Lower leg skin (tissue), 4 donors: ENCODE measurements at places on chromosomes 1 and 21.

GRCh38 chr1:91018006-91018405 is 3.8 kb downstream of the ZNF644 start:
- DNase-seq: no peak

- DNase-seq: no peak
These were observed 65.2 kb upstream of the ARID1A start for GRCh38 chr1:26630634-26631033.

DNA sequence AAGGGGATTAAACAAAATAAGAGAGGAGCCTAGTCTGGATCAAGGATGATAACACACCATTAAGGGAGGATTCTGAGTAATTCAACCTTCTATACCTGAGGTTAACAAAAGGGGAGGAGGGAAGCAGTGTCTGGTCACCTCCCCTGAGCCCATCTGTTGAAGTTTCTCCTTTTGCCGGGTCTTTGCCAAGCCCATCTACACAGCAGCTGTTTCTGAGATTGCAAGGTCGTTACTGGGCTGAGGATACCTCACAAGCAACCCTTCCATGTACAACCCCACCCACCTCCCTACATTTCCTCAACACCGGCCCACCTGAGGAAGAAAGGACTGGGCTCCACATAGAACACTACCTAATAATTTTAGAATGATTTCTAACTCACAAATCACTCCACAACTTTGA is 26.3 kb downstream of the LRRC52 start:
- no peak for DNase-seq

- DNase-seq: no peak
These were observed 1.5 kb upstream of the TSPAN1 start for GRCh38 chr1:46173361-46173856.

DNA sequence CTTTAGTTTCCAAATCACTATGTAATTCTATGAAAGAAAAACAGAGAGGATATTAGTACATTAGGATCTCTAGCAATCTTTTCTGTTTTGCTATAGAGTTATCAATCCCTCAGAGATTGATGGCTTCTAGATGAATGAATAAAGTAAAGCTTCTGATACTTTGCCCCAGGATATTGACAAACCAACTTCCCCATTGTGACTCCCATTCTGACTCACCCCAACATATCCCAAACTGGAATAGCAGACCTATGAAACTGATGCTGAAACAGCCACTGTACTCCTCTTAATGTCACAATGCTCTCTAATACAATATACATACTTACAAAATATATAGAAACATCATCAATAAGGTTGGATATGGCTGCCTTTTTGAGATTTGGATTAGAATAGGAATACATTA is 442.1 kb upstream of the NR5A2 start:
- no peak for DNase-seq

DNA sequence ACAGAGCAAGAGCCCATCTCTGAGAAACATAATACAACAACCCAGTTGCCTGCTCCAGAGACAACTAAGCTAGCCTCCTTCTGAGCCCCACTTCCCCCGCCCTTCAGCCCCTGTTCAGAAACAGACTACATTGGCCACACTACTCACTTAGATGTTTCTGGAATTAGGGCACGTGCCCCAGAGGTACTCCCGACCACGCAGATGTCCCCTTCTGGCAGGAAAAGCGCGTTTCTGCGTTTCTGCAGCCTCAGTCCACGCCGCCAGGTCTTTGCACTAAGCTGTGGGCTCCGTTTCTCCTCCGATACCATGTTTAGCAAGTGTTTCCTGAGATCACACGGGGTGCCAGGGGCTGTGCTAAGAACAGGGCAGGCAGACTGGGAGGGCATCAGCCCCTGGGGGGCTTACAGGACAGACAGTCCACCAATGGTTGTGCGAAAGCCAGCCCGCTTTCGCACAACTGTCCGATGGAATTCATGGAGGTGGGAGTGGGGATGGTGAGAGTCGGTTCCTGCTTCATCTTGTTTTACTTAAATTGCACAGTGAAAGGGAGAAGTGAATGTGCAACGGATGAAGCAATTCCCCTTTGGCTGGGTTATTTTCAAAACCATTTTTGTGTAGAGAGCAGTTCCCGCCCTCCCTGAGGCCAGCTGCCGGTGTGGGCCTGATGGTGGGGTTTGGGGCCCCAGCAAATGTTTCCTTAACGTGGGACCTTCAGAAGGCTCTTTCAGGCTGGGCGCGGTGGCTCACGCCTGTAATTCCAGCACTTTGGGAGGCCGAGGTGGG is 2.7 kb downstream of the PIK3CD start:
- no peak for DNase-seq

DNA sequence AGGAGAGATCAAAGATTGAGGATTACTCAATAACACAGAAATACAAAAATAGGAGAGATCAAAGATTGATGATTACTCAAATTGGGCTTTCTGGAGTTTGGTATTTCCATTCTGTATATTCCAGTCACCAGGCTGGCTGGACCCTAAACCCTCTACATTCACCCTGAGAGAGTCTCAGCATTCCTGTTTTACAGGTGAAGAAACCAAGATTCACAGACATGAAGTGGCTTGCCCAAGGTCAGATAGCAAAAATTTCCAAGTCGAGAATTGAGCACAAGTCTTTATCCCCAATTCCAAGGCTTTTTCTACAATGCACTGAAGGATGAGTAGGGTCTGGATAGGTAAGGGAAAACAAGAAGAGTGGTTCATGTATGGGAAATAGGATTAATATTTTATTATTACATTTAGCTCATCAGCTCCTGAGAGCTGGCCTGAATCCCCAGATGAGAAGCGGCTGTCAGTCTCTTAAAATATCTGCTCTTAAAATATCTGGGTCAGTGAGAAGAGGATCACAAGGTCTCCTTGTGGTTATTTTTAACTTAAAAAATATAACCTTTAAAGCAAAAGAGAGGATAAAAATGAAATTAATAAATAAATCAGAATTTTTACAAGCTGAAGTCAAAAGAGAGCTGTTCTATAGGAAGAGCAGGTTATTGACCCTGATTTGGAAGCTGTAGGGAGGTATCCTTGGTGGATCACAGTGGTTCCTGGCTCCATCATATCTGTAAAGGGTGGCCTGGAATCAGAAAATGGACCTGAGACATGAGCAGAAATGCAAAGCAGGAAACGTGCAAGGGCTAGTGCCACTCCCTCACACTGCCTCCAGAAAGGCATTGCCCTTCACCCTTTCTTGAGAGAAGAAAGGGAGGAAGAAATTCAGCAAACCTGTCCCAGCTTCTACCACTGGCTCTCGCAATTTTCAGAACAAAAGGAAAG is 29.1 kb upstream of the SEC16B start:
- DNase-seq: no peak

- DNase-seq: no peak
These were observed 210.1 kb downstream of the FGGY start for GRCh38 chr1:59506952-59507351.
